ENCODE measurements at places on chromosomes 4 and X.

DNA sequence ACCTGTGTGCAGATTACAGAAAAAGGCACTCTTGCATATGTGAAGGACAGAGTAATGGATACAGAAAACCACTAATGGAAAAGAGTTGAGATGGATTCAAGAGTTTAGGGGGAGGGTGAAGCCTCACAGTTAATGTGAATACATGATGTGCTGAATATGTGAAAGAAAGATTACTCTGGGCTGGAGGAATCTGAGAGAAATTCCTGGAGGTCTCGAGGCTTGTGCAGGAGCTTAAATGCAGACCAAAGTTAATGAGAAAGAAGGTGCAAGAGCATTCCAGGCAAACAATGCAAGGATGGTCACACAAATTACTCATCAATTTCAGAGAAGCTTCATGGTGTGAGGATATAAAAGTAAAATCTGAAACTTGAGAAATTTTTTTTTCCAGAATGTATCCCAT, 768.8 kb downstream of the STPG2 start:
- no peak for DNase-seq

DNA sequence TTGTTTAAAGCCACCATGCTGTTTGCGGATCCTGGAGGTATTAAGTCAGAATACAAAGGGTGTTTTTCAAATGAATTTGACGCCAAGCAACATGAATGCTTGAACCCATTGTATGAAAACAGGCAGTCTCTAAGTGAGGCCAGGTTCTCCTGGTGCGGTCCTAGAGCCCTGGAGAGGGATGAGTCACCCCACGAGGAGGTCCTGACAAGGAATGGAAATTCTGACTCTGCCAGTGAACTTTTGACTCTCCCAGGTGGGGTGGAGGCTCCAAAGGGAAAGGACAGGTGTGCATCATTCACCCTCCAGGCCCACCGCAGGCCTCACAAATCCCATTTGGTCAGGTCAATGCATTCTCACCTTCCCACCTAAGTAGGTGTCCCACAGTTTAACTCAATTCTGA, 1.5 kb downstream of the TRIM2 start:
- DNase-seq = no peak

- no peak for DNase-seq
Observed at GRCh38 chrX:123450222-123450621, 266.1 kb downstream of the GRIA3 start.

- DNase-seq = no peak
Observed at GRCh38 chr4:42519803-42520417, 122.6 kb downstream of the SHISA3 start.

- no peak for DNase-seq
Observed at GRCh38 chr4:159552979-159553768, 450.3 kb downstream of the RAPGEF2 start.

DNA sequence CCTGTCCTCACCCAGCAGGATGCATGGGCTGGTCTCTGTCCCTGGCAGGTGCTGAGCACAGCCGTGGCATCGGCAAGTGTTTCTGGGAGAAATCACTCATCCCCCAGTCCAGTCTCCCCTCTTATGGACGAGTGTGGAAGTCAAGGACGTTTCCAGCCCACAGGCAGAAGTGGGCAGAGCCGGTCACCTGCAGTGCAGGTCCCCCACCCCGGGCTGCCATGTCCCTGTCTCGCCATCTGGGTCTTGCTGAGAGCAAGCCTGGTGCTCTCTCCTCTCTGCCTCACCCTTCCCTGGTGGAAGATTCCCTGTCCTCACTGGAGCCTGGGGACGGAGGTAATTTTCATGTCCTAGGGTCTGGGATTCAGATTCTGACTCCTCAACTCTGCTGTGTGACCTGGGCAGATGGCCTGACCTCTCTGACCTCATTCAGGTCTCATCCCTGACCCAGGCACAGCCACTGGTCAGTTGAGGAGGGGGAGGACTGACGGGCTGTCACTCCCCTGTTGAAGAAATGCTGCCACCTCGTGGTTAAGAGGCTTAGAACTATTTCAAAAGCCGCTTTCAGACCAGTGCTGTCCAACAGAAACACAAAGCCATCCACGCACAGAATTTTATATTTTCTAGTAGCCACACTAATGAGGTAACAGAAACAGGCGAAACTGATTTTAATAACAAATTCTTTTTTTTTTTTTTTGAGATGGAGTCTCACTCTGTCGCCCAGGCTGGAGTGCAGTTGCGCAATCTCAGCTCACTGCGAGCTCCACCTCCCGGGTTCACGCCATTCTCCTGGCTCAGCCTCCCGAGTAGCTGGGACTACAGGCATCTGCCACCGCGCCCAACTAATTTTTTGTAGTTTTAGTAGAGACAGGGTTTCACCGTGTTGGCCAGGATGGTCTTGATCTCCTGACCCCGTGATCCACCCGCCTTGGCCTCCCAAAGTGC, 1.8 kb downstream of the CPZ start:
- peak; percentile 53 for DNase-seq

DNA sequence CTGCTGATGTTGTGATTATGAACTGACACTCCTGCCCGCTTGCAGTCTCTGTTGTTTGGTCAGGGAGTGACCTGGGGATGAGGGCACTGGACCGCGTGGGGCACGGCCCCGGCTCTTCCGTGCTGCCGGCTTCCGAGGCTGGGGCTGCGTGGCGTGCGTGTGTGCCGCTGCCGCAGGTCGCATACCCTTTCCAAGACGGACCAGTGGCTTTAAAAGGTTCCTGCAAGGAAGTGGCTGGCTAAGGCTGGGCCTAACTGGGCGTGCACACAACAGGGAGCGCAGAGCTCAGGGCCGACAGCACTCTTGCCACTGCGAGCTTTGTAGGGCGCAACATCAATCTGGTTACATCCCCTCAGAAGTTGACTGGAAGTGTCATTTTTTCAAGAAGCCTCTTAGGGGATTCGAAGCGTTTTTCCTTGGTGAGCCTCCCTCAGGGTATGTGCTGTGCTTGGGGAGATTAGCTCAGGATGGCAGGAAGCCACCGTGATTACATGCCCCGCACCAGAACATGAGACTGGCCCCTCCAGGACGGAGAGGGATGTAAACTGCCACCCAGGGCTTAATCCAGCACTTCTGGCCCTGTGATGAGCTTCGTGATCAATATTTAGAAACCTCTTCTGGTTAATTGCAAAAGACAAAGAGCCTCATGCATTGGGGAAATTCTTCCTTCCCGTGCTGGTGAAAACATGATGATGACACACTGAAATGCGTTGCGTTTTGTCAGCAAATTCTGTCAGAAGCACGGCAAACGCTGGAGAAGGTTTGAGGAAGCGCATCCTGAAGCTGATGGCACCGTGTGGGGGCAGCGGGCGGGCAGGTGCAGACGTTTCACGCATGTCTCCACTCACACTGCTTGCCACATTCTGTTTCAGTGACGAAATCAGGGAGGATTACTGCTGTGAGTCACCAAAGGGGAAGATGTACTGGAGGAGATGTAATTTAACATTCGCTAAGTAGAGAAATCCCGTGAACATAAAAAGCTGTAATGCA, 11.1 kb downstream of the MAEA start:
- DNase-seq = peak; percentile 27

- DNase-seq = no peak
Observed at GRCh38 chrX:149114001-149114400, 391.1 kb downstream of the IDS start.

DNA sequence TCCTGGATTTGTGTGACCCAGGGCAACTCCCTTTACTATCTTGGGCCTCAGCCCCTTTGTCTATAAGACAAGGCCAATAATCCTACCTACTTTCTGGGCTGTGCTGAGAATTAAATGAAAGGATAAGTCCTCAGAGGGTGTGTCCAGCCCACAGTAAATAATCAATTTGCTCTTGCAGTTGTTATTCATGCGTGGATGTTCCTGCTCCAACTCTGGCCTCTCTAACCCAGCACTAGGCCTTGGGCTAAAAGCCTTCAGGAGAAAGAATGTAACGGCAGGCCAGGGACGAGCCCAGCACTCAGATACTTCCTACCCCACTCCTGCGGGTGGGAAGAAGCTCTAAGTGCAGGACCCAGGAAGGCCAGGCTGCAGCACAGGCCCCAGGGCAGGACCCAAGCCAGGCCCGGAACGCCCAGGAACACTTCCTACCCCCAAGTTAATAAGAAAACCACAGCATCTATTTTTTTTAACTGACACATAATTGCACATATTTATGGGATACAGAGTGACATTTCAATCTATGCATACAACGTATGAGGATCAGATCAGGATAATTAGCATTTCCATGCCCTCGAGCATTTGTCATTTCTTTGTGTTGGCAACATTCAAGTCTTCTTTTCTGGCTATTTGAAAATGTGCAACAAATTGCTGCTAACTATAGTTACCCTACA, 179.6 kb upstream of the RBPJ start:
- DNase-seq = peak; percentile 83

DNA sequence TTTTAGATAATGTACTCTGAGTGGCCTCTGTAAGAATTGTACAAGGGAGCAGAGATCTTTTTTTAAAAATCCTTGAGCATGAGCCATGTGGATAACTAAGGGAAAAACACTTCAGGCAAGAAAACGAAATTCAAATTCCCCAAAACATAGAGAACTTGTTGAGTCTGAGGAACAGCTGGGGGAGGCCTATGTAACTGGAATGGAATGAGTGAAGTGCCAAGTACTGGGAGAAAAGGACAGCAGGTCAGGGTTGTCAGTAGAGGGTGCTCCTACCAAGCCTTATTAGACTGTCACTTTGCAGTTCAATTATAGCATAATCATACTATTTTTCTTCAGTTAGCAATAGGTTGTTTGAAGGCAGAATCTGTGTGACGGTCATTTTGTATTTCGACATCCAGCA, 135.1 kb downstream of the ARHGAP6 start:
- DNase-seq = no peak

DNA sequence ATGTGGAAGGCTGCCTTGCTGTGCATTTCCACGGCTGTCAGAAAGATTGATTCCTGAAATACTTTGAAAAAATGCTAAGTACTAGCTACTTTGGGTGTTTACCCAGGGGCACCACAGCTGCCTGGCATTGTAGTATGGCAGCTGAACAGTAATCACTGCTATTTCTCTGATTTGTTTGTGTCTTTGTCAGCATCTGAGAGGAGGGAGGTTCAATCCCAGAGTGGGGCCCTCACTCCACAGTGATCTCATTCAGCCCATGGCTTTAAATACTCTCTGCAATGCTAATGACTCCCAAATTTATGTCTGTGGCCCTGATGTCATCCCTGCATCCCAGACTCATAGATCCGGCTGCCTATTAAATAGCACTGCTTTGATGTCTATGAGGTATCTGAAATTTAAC, 575.3 kb upstream of the MAGEB2 start:
- no peak for DNase-seq

DNA sequence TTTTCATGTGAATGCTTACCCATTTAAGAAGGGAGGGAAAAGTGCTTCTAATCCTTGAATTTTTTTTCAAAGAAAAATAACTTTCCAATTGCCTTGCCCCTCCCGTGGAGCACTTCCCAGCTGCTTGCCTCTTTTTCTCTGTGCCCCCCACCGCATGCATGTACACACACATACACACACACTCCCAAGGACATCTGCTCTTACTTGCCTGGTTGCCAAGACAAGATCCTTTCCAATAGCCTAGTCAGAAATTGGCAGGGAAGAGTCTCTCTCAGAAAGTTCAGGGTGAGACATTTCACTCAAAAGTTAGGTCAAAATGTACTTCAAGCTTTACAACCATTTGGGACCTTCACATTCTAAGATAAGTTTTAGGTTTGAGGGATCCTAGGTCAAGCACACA, 10.9 kb downstream of the HHIP start:
- DNase-seq = no peak

DNA sequence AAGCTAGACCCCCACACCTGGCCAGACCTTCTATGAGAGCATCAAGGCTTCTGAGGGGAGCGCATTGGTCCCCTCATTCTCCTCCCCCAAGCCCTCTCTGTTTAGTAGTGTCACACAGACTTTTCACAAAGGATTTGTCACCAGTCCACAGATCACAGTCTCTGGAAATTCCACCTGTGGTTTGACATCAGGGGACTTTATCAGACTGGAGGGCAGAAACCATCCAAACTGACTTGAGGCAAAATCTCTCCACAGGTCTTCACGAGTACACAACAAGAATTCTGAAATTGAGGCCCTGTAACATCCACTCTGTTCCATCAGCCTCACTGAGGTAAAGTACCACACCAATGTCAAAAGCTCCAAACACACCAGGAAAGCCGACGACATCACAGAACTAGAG, 112.5 kb downstream of the SH3KBP1 start:
- no peak for DNase-seq

- DNase-seq = no peak
Observed at GRCh38 chr4:182901337-182901736, 15.8 kb downstream of the DCTD start.

DNA sequence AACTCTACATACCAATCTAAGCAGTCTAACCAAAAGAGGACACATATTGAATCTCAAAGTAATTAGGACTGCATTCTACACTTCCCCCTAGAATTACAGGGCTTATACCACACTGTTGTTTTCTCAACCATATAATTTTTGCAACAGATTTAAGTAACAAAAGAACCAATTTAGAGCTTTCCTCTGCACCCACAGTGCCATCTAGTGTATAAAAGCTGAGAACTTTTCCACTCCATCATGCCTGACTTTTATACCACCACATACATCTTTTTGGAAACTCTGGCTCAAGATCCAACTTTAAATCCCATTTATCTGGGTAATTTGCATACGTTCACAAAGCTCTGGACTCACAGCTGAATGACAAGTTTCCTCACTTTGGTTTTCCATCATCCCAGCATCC, 99.5 kb downstream of the EFHC2 start:
- no peak for DNase-seq

- DNase-seq = no peak
Observed at GRCh38 chr4:54976031-54976430, 149.4 kb downstream of the KDR start.

- DNase-seq = no peak
Observed at GRCh38 chrX:2549876-2550275, 49.1 kb upstream of the DHRSX start.

GRCh38 chrX:20452487-20452886, 185.8 kb upstream of the RPS6KA3 start:
- DNase-seq = no peak

- DNase-seq = no peak
Observed at GRCh38 chrX:103556963-103557612, 28.2 kb upstream of the TCEAL4 start.

DNA sequence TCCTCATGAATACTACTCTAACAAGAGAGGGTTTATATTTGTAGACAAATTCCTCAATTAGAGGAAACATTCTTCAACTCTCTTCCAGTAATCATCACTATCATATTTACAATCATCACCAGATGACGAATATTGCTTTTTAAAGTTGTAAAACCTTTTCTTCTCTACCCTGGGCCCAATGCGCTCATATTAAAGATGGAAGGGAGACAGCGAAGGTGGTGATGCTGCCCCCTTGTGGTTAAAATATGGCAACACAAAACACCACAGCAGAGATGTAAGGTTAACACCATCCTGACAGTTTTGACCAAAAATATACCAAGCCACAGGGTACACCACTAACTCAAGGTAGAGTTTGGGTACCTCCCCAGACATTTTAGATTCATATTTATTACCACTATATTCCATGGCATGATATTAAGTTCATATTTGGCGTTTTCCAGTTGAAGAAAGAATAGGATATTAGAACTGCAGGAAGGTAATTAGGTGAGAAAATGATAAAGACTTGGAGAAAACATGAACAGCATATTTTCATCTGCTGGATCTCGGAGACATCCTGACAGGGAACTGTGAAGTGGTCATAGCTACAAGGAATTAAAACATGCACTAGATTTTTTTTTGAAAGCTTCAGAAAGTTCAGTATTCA, 72.8 kb downstream of the SLC9A7 start:
- no peak for DNase-seq

- DNase-seq = no peak
Observed at GRCh38 chr4:10366628-10367027, 90.6 kb downstream of the ZNF518B start.

All from posterior cingulate gyrus (tissue), 11 donors.